ENCODE measurements at places on chromosomes 5 and 9.

- DNase-seq = no peak
These were observed 23.9 kb upstream of the PPP2CA start for GRCh38 chr5:134249469-134250379.

DNA sequence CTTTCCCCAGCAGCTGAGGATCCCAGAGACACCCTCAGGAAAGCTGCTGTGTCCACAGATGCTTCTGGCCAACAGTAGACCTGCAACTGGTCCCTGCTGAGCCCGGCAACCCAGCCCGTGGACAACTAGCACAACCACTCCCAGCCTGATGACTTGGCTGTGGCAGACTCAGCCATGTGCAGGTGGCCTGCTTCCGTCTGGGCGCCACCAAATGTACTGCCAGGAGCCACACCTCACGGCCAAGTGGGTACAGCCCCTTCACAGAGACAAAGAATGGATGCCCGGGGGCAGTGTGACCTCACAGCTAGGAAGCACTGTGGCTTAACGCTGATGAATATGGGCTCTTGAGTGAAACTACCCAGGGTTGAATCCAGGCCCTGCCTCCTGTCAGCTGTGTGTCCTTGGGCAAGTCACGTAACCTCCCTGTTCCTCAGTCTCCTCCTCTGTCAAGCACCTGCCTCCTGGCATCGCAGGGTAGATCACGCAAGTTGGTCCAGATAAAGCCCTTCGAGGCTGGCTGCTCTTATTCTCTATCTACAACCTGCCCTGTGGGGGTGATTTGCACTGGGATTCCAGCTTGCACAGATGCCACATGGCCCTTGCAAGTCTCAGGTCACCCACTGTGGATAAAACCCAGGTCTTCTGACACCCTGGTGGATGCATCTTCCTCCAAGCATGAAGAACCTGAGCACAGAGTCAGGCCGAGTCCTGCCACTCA, 225.0 kb downstream of the PBX3 start:
- DNase-seq = no peak

GRCh38 chr5:125256296-125256695, 509.9 kb upstream of the ZNF608 start:
- DNase-seq = no peak

DNA sequence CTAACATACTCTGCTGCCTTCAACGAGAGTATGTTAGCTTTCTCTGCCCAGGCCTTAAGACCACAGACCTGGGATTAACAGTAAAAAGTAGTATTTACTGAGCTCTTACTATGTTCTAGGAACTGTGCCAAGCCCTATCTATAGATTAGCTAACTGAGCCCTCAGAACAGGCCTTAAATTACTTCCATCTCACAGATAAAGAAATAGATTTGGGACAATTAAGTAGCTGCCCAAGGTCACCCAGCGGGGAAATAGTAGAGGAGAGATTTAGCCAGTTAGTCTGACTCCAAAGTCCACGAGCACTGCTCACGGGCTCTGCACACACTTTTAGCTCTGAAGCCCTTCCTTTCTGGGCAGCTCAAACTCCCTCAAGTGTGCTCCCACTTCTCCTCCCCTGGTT, 64.5 kb upstream of the EQTN start:
- no peak for DNase-seq

DNA sequence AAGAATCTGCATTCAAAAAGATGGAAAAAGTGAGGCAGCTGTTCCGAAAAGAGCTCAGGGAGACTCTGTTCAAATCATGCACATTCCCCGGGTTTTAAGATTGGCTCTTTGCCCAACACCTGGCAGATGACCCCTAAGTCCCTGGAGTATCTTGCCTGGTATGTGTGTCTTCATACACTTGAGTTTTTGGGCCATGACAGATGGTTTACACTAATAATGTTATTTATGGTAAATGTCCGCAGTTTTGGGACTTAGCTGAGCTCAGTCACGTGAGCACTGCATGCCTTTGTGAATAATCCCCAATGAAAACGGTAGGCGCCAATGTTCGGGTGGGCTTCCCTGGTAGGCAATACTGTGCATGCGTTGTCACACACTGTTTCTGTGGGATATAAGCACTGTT, 316.1 kb downstream of the PRDM9 start:
- no peak for DNase-seq

- DNase-seq = no peak
These were observed 2.0 kb upstream of the URM1 start for GRCh38 chr9:128369024-128369706.

- no peak for DNase-seq
These were observed 58.8 kb upstream of the MAMDC2 start for GRCh38 chr9:69984831-69985230.

- no peak for DNase-seq
These were observed 55.2 kb downstream of the SLC28A3 start for GRCh38 chr9:84285381-84285780.

GRCh38 chr5:180717989-180718388, 21.9 kb downstream of the OR2Y1 start:
- DNase-seq = no peak

DNA sequence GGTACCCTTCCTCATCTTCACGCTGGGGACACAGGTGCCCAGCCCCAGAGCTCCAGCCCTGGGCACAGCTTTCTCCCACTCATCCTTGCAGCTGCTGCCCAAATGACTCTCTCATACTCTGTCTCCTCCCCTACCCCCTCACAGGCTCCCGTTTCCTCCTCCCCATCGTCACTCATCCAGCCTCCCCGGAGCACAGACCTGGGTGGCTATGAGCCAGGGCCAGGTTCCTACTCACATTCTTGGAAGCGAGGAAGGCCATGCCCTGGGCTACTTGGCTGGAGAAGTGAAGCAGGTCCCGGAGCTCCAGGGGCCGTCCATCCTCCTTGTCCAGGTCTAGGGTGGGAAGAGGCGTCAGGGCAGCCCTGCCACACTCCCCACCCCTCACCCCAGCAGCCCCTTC, 29.3 kb downstream of the CSF1R start:
- peak; percentile 59 for DNase-seq

- no peak for DNase-seq
These were observed 36.0 kb upstream of the NPM1 start for GRCh38 chr5:171351536-171352073.

- DNase-seq = no peak
These were observed 167.3 kb downstream of the TAF11L14 start for GRCh38 chr5:17801595-17801994.

GRCh38 chr9:71797266-71797665, 29.0 kb upstream of the CEMIP2 start:
- DNase-seq = no peak

DNA sequence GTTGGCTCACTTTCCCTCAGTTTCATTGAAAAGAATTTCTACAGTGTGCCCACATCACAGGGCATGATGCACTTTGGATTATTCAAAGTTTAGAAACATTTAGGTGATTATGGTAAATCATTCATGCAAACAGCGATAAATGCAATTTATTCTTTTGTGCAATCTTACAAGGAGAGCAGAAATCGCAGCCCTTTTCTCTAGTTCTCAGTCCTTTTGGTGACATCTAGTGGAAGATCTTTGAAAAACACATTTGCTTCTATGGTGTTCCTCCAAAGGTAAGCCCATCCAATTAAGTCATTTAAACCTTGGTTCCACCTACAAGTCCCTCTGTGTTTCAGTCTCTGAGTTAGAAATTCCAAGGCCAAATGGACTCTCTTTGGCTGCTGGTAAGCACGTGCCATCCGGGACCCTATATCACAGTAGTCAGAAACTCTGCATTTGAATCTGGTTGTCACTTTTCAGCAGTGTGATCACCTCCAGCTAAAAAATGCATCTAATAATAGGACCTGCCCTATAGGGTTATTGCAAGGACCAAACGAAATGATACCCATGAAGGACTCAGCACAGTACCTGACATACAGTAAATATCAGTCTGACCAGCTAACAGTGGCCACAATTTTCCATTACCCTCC, 66.4 kb downstream of the MACROH2A1 start:
- DNase-seq = no peak

- no peak for DNase-seq
These were observed 199.4 kb upstream of the SLC24A2 start for GRCh38 chr9:19988281-19988680.

DNA sequence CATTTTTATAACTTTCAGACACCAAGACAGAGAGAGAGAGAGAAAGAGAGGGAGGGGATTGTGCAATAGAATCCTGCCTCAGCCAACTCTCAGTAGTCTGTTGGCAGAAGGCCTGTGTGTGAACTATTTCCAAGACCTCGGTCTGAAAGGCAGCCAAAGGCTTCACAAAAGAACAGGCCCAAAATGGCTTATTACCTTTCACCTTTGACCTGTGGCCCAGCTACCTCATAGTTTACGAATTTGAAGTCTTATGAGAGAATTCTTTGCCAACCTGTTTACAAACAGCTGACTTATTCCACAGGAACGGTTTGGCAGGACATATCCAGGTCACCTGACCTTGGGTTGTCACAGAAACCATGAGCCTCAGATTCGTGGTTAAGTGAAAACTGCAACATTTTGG, 48.6 kb downstream of the NR2F1-AS1 start:
- DNase-seq = no peak

- DNase-seq = no peak
These were observed 72.2 kb upstream of the IL6ST start for GRCh38 chr5:56066931-56067450.

GRCh38 chr5:142527234-142527633, 158.7 kb downstream of the FGF1 start:
- DNase-seq = no peak

GRCh38 chr5:87125766-87126165, 141.9 kb upstream of the RASA1 start:
- no peak for DNase-seq

- no peak for DNase-seq
These were observed 546.6 kb upstream of the PTPRD start for GRCh38 chr9:11159318-11159862.

- DNase-seq = no peak
These were observed 269.7 kb downstream of the MLLT3 start for GRCh38 chr9:20352591-20352990.

GRCh38 chr5:139523635-139524445, 37.3 kb upstream of the UBE2D2 start:
- DNase-seq = no peak

DNA sequence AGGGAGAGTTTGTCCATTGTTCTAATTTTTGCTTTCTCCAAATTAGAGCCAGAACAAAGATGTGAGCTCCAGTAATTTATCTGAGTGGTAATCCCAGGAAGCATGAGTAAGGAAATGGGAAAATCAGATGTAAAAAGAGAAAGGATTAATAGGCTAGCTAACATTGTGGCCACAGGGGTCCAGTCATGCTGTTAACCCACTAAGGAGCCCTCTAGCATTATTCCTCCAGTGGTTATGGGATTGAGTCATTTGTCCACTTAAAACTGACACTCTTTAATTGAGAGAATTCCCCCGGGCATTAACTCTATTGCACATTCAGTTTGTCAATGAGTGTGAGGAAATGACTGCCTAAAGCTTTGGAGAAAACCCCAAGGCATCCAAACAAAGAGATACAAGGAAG, 700.3 kb upstream of the TYRP1 start:
- DNase-seq = no peak

DNA sequence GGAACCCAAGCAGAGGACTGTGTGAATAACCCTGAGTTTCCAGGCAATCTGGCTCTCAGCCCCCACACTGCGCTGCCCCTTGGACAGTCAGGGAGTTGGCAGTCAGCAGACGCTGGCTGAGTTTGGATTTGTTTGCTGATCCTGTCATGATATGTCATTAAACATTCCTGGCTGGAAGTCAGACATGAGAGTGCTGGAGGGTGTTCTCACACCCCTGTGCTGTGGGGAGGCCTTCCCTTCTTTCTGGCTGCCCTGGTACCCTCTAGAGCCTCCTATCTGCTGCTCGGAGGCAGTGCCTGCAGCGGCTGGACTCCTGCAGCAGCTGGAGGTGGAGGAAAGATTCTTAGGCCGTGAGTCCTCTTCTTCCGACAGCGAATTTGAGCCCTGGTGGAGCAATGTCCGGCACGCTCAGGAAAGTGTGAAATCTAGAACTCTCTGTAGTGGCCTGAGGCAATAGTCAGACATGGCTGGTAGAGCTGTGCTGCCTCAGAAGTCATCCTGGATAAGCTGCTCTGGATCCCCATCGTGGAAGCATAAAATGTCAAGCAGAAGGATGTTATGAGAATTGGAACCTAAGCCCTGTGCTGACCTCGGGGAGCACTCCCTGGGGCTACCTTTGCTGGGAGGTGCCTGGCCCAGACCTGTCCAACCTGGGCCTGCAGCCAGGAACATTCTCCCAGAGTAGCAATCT, 72.0 kb downstream of the PDE8B start:
- peak; percentile 69 for DNase-seq

DNA sequence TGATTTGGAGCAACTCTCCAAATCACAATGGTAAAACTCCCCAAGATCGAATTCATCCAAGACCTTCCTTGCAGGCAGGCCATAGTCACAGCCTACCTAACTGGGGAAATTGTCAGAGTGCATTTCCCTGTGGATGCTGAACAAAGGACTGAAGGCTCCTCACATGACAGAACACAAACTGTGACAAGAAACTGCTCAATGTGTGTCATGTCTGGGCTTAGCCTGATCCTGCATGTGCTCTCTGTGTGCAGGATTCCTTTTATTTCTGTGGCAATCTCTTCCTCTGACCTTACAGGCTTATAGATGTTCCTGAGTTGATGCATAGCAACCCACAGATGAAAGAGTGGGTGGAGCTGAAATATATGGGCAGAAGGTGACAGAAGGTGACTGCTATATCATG, 465.8 kb downstream of the ICE1 start:
- no peak for DNase-seq

GRCh38 chr9:134056483-134057306, 11.1 kb downstream of the BRD3 start:
- DNase-seq = peak; percentile 62

- DNase-seq = no peak
These were observed 147.9 kb upstream of the VCAN start for GRCh38 chr5:83323557-83324180.

DNA sequence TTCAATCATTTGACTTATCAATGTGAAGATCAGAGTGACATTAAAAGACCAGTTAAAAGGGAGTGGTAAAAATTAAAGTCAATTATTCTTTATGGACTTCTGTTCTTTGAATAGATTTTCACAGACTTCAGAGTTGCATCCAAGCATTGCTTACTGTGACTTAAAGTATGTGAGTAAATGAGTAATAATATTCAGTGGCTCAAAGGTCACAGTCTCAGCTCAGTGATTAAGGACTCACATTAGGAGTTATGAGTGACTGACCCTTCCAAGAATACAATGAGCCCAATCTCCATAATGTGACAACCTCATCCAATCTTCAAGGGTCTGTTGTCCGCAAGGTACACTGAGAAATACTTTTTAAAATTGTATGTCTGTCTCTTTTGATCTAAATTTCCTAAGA, 811.2 kb downstream of the BRINP1 start:
- DNase-seq = no peak

DNA sequence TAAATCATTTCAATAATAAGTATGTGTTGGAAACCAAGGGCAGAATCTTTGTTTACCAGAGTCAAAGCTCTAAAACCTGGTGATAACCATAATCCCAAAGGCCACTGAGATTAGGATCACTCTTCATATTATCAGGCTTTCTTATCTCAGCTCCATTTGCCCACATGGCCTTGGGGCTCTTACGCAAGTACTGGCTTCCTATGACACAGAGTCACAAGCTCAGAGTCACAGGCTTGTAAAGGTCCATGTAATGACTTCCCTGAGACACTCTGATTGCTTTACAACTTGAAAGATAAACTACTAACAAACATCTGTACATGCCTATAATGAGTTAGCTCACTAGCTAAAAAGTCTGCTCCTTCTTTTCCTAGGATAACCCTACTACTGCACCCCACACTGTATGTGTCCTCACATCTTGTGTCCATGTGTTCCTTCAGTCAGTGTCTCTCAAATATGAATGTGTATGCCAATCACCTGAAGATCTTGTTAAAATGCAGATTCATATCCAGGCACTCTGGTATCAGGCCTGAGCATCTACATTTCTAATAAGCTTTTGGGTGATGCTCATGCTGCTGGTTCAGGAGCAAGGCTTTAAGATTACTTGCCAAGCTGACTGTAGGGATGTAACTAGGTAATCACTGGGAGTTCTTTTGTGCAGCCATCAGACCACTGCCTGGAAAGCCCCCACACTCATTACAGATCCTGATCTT, 28.4 kb downstream of the SEMA6A start:
- no peak for DNase-seq

Data from RWPE2 (cell line).